ENCODE measurements at places on chromosomes 3 and 15.

GRCh38 chr3:12114251-12114650 is 44.5 kb downstream of the TIMP4 start:
- no peak for DNase-seq

GRCh38 chr15:85755471-85755870 is 39.3 kb downstream of the KLHL25 start:
- no peak for DNase-seq

GRCh38 chr15:92130244-92130643 is 263.4 kb upstream of the ST8SIA2 start:
- no peak for DNase-seq

DNA sequence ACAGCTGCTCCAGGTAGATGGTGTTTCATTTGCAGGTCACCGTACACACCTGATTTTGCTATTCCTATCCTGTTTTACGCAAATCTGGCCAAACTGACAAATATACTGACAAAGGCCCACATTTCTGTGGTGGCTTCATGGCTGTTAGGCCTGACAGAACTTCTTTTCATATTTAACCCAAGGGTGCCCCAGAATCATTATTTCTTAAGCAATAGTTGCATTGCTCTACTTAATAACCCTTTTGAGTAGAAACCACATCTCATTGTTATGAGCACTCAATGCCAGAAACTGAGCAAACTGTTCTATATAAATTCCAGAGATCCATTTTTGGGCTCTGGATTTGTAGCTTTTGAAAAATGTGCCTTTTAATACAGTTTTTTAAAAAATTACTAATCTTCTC is 19.4 kb downstream of the ASTE1 start:
- DNase-seq, result no peak

DNA sequence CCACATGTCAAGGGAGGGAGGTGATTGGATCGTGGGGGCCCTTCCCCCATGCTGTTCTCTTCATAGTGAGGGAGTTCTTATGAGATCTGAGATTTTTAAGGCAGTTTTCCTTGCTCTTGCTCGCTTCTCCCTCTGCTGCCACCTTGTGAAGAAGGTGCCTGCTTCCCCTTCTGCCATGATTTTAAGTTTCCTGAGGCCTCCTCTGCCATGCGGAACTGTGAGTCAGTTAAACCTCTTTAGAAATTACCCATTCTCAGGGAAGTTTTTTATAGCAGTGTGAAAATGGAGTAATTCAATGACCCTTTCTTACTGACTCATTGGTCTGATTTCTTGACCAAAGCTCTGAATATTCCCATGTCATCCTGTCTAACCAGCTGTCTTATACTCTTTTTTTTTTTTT is 484.4 kb upstream of the TPRG1 start:
- DNase-seq, result no peak

DNA sequence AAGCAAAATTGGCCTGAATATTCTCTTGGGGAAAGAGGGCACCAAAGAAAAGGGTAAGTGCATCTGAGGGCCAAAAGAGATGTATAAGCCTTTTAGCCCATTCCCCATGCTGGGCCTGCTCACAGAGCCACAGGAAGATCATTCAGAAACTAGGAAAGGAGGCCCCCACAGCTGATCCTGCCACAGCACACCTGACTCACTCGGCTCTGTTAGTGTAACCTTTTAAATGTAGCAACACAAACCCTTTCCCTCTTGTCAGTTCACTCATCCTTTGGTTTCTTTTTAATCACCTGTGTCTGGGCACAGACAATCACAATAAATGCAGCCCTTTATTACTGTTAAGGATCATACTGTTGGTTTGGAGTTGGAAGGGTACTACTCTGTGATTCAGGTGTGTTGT is 69.9 kb downstream of the PDCD6IP start:
- no peak for DNase-seq

GRCh38 chr3:32195995-32196540 is 42.4 kb upstream of the CMTM8 start:
- no peak for DNase-seq

- DNase-seq, result peak; percentile 76
These were observed 6.9 kb upstream of the FOXB1 start for GRCh38 chr15:59997070-59997701.

DNA sequence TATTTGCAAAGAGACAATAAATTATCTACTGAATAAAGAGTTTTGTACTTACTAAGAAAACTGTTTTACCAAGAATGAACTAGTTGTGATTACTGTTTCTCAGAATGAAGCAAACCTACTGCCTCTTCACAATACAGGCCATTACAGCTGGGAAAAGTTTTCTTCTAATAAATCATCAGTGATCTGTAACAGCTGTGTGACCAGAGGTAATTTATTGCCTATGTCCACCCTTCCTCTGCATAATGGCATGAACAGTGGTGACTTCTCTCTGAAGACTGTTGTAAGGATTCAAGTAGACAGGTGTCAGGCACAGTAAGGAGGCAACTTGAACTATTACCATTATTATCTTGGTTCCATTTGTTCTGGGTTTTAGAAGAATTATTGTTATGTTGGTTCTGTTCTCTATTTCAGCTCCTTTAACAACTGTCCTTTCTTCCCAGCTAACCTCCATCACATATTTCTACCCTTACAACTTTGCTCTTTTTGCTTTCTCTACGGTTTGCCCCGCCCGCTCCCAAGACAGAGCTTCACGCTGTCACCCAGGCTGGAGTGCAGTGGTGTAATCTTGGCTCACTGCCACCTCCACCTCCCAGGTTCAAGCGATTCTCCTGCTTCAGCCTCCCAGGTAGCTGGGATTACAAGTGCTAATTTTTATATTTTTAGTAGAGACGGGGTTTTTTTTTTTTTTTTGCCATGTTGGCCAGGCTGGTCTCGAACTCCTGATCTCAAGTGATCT is 51.5 kb downstream of the PRKAR2A start:
- no peak for DNase-seq

All from eye (tissue), 1 donor.